ENCODE measurements at places on chromosomes 16 and 17.

DNA sequence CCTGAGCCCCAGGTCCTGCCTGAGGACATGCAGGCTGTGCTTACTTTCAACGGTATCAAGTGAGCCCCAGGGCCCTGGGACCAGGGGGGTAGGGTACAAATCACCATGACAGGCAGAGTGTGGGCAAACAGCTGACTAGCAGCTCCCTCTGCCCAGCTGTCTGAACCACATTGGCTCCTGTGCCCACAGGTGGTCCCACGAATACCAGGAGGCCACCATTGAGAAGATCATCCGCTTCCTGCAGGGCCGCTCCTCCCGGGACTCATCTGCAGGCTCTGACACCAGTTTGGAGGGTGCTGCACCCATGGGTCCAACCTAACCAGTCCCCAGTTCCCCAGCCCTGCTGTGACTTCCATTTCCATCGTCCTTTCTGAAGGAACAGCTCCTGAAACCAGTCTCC lies 10.0 kb downstream of the SLC46A1 start:
- no peak for DNase-seq

DNA sequence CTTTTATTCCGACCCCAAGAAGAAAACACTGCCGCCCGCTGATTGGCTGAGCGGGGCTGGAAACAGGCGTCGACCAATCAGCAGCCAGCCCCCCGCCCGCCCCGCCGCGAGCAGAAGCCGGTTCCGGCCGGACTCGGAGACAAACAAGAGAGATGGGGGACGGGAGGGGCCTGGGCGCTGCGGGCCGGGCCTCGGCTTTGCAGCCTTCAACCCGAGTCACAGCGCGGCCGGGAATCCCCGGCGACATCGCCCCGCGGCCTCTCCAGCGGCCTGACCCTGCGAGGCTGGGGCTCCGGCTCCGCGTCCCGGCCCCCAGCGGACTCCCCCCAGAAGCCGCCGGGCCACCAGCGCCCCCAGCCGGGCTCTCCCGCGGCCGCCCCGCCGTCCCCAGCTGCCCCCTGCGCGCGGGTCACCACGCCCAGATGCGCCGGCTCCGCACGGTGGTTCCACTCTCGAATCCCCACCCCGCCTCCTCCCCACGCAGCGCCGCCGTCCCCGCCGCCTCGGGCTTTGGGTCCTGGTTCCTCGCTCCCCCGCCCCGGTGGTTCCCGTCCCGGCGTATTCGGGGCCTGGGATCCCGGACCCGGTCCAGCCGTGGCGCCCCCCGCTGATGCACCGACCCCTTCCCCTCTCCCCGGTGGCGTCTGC lies 346 bp upstream of the SLC43A2 start:
- peak; percentile 99 for DNase-seq

GRCh38 chr16:89407925-89408300 lies 82.4 kb downstream of the ANKRD11 start:
- no peak for DNase-seq

GRCh38 chr16:51151435-51151960 lies 428 bp upstream of the SALL1 start:
- peak; percentile 80 for DNase-seq

DNA sequence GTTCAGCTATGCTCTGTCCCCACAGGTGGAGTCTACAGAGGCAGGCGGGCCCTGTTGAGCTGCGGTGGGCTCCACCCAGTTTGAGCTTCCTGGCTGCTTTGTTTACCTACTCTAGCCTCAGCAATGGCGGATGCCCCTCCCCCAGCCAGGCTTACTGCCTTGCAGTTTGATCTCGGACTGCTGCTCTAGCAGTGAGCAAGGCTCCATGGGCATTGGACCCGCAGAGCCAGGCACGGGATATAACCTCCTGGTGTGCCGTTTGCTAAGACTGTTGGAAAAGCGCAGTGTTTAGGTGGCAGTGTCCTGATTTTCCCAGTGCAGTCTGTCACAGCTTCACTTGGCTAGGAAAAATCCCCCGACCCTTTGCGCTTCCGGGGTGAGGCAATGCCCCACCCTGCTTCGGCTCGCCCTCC lies 89.1 kb downstream of the BCAS3 start:
- no peak for DNase-seq

GRCh38 chr17:9531034-9531433 lies 44.6 kb downstream of the STX8 start:
- DNase-seq = no peak

- DNase-seq = no peak
Measured at GRCh38 chr17:16491131-16491702, 776 bp downstream of the LRRC75A start.

- no peak for DNase-seq
Measured at GRCh38 chr16:83300326-83300725, 507.5 kb upstream of the HSBP1 start.

DNA sequence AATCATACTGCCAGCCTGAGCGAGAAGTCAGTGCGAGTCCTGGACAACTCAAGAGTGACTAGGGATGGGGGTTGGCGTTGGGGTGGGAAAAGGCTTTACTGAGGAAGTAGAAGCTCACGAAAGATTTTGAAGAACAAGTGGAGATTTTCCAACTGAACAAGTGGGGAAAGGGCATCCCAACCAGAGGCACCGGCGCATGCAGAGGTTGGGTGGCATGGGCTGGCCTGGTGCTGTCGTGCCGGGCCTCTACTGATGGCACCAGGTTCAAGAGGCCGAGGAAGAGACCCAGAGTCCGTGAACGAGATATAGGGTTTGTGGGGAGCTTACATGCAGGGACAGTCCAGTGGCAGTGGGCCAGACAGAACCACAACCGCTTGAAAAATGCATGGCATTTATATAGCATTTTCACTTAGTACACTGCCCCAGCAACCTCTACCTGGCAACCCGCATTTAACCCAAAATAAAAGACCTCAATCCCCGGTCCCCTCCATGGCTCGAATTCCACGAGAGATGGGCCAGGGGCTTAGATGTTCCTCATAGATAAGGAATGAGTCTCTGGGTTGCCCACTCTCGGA lies 7.7 kb upstream of the ITGA3 start:
- no peak for DNase-seq

- no peak for DNase-seq
Measured at GRCh38 chr17:19945009-19945626, 32.5 kb downstream of the AKAP10 start.

DNA sequence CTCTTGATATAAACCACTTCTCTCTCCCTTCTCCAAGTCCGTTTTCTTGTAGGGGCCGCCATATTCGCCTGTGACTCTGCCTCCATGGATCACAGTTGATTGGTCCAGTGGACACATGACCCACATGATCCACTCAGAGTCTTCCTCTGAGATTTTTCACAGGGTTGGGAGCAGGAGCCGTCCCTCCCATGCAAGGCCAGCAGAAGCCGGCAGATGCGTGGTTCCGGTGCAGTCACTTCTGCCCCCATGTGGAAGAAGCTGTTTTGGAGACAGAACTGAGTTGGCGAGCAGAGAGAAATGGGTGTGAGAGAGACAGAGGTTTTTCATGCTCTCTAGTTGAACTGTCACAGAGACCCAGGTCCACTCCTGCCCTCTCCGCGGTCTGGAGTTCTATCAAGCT lies 83.3 kb downstream of the C16orf95 start:
- DNase-seq = no peak

DNA sequence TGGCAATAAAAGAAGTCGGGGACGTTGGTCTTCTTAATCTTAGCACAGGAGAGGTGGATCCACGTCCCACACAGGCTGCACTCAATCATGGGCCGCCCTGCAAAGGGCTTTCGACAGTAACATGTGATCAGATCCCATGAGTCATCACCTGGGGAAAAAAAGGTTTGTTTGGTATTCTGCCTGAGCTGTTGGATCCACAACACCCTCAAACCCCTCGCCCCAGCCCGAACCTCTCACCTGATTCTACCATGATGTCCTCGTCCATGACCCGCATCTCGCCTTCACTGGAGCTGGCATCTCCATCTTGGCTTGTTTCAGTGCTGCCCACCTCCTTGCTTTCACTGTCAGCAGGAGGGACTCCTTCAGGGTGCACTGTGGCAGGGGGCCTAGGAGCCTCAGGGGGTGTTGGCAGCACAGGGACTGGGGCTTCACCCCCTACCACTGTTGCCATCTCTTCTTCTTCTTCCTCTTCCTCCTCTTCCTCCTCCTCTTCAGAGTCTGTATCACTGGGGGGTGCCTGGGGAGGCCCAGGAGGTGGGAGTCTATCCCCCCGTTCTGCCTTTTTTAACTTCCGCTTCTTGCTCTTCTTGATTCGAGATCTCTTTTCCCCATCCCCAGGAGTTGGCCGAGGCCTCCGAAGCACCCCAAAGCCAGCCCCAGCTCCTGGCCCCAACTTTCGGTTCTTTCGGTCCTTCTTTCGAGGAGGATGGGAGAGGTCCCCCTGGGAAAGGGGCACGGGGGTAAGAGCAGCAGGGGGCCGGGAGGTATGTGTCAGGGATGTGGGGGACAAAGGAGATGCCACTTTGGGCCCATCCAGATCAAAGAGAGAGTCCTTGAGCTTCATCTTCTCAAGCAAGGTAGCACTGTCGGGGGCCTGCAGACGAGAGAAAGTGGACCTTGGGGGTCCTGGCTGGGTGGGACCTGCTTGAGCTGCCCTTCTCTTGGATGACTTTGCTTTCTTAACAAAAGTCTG lies 1.7 kb upstream of the DVL2 start:
- DNase-seq = no peak

DNA sequence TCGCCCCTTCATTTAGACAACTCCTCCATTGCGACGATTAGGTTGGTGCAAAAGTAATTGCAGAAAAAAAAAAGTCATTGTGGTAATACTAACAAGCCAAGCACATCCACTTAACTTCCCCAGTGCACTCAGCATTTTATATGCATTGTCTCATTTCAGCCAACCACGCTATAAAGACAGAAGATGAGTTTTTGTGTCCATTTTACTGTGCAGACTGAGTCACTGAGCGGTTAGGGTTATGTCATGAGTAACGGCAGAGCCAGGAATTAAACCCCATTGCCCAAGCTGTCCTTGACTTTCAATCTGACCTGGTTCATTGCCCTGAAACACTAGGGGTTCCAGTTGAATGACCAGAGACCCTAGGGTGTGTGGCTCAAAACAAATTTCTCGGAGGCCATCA lies 218.7 kb downstream of the XYLT1 start:
- no peak for DNase-seq

- DNase-seq = no peak
Measured at GRCh38 chr16:56262148-56262547, 70.9 kb downstream of the GNAO1 start.

GRCh38 chr17:5825717-5826330 lies 241.5 kb upstream of the NLRP1 start:
- DNase-seq = no peak

DNA sequence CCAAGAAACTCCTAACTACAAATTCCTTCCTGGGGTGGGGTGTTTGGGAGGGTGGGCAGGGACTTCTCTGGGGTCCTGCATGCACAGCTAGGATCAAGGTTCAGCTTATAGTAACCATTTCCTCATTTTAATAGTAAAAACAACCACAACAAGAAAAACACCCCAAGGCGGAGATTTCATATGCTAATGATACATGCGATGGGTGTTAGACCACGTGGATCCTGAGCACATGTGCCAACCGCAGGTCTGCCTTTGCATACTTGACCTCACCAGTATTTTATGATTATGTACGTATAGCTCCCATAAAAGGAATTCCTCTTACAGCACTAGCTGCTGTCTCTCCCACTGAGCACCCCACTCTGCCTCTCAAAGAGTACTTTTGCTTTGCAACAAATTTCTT lies 1.9 kb downstream of the KRTAP4-11 start:
- no peak for DNase-seq

GRCh38 chr17:4487820-4488716 lies 10.6 kb upstream of the SPNS2 start:
- no peak for DNase-seq

DNA sequence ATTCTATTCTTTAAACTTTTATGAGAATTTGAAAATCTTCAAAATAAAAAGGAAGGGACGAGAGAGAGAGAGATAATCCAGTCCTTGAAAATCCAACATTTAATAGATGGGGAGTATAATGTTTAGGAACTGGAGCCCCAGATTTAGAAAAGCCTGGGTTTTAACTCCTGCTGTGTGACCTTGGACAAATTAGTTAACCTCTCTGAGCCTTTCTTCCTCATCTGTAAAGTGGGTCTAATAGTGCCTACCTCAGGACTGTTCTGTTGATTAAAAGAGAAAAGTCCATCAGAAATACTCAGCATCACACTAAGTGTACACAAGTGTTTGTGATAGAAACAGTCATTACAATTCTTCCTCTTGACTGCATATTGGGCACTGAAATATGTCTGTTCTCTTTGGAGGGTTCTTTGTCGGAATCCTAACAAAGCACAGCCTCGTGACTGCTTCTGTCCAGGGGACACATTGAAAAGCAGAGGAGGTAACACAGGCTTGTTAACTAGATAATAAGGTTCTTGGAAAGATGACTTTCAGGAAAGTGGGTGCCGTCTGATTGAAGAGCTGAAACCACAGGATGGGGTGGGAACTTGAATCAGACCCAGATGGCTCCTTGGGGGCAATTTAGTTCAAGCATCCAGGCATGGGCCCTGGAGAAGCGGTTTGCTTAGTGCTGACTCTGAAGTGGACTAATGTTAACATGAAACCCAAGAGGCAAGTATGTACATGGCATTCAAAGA lies 128.2 kb downstream of the CLEC16A start:
- no peak for DNase-seq

DNA sequence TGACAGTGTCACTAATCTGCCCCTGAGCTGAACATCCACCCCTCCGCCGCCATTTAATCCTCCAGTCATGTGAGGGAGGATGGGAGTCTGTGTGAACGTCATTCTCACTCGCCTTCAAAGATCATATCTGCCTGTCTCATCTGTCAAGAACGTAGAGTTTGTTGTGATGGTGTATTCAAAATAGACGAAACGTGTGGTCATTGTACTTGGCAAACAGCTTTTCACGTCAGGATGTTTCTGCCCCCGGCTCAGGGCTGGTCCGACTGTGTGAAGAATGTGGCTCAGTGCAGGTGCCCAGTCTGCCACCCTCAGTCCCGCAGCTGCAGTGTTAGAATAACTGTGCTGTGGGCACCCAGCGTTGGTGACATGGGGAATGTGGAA lies 148.0 kb downstream of the KCNJ12 start:
- no peak for DNase-seq

DNA sequence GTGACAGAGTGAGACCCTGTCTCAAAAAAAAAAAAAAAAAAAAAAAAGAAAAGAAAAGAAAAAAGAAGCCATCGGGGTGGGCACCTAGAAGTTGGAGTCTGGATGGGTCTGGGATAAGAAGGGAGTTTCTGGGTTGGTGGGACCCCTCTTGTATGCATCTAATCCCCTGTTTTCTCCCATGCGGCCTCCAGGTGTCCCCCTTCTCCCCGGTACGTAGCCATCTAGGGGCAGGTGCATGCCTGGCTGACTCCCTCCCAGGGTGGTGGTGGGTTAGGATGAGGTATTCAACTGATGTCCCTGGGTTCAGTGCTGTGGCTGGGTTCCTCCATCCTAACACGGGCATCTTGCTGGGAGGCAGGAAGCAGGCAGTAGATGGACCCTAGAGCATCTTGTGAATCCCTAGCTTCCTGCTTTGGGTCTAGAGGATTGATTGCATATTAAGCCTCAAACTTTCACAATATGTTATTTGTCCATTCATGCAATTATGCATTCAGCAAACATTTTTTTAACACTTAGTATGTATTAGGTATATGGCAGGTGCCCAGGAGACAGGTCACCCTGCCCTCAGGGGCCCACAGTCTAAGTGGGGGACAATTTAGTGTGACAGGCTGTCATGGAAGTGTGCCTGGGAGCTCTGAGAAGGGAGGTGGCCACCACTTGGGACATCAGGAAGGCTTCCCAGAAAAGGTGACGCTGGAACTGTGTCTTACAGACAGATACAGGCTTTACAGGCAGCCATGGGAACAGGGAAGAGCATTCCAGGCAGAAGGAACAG lies 13.1 kb downstream of the FMNL1 start:
- peak; percentile 69 for DNase-seq
